Fibroblast of lung (primary cell): ENCODE measurements at places on chromosomes 2 and 18. TPM values are rescaled to one million over a fixed set of nuclear protein-coding genes. Genes with fewer than 3 reads are reported as not detected.
A peak's percentile ranks its signal among the peaks of the same experiment; 100 is the strongest.

The ALK gene
- under 0.01 TPM in 2 replicates for total RNA-seq

The RELCH gene
- total RNA-seq, result 22.1 and 34.5 TPM in 2 replicates

GRCh38 chr18:61006687-61007224 is 326.5 kb upstream of the CDH20 start:
- no peaks in the 10 kb centered on the region for H3K4me1 ChIP-seq
- DNase-seq, result no peak
- H3K4me3 ChIP-seq, result no peak overlapping the region
- no peaks in the 10 kb centered on the region for H3K36me3 ChIP-seq
- no peaks in the 10 kb centered on the region for H3K27me3 ChIP-seq

DNA sequence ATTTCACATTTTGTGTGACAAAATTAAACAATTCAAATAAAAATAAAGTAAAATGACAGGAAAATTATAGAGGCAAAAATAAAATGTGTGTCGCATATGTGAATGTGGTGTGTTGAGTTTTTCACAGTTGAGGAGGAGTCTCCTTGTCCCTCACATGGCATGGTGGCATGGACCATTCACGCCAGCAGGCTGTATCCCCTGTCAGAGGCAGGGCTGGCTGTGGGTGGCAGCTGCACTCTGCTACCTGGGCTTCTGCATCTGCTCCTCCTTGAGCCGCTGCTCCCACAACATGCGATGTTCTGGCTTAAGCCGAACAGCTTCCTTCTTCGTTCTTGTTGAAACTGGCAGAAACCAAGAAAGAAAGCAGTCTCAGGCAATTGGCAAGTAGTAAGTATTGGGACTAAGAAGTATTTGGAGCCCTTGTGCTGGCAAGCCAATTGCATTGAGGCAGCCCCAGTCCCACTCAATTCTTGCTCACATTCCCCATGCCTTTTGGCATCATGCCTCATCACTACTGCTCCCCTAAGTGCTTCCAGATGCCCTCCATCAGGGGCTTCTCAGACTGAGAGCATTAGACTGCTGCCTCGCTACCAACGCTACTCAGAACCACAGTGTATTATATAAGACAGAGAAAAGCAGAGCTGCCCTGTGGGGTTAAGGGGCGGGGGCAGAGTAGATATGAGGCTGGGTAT is 177.9 kb upstream of the NABP1 start:
- H3K4me3 ChIP-seq, result no peak overlapping the region
- H3K4me1 ChIP-seq, result peaks cover 4% of the 10 kb centered on the region
- no peaks in the 10 kb centered on the region for H3K27me3 ChIP-seq
- H3K27ac ChIP-seq, result no peak overlapping the region
- H3K36me3 ChIP-seq, result no peaks in the 10 kb centered on the region

- H3K27ac ChIP-seq, result no peak overlapping the region
- H3K4me3 ChIP-seq, result no peak overlapping the region
- H3K27me3 ChIP-seq, result no peaks in the 10 kb centered on the region
- no peaks in the 10 kb centered on the region for H3K4me1 ChIP-seq
- no peaks in the 10 kb centered on the region for H3K36me3 ChIP-seq
These were observed 106.3 kb upstream of the SULT1C3 start for GRCh38 chr2:108133457-108133856.

- no peaks in the 10 kb centered on the region for H3K27me3 ChIP-seq
- no peak overlapping the region for H3K27ac ChIP-seq
- no peaks in the 10 kb centered on the region for H3K36me3 ChIP-seq
- H3K4me1 ChIP-seq, result no peaks in the 10 kb centered on the region
- no peak overlapping the region for H3K4me3 ChIP-seq
These were observed 89.1 kb downstream of the CAMKMT start for GRCh38 chr2:44450806-44451205.

DNA sequence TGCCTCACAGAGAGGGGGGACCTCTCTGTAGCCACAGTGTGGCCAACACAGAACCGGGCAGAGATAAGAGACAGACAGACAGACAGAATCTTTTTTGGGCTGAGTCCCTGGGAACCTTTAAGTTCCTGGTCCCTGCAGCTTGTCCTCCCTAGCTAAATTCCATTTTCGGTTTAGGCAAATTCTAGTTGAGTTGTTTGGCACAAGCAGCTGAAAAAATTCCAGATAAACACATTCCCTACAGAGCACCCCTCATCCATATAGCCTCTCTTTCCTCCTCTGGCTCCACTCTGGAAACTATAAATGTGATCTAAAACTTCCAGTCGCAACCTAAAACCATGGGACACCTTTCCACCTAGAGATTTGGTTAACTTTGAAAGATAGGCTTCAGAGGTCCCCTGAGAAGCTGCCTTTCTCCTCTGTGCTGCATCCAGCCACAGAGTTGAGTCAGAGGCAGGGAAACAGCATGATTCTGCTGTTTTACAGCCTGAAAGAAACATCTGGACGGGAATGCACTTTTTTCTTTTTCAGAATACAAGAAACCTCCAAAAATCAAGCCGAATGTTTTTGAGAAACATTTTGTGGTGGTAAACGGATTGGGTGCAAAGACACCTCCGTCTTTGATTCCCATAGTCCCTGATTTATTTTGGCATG is 30.9 kb downstream of the SLC4A3 start:
- no peaks in the 10 kb centered on the region for H3K4me1 ChIP-seq
- no peak overlapping the region for H3K4me3 ChIP-seq
- H3K36me3 ChIP-seq, result no peaks in the 10 kb centered on the region
- no peak overlapping the region for H3K27ac ChIP-seq

DNA sequence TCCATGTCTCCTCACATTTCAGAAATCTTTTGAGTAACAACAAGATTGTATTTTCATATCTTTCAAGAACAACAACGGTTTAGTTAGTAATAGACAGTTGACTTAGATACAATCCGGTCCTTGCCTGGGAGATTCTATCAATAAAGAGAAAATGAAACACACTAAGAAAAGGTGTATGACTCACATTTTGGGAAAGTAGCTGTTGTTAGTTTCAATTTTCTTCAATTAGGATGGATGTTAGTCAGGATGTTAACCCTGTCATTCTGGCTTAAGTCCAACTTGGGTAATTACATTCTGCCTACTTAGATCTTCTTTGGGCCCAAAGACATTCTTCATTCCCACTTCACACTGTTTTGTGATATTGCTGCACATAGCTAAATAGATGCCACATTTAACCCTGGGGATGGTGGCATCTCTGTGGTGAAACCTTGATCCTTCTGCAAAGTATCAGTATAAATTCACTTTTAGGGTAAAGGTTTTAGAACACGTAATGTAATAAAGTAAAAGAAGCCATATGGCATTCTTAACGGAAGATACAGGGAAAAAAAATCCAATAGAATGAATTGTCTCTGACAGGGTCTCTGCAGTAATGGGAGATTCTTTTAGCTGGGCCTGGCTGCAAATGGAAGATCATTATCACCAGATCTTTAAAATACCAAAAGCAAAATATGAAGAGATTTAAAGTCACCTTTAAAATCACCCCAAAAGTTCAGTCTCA is 365.5 kb downstream of the FIGN start:
- H3K27me3 ChIP-seq, result no peaks in the 10 kb centered on the region
- H3K36me3 ChIP-seq, result no peaks in the 10 kb centered on the region
- no peak overlapping the region for H3K27ac ChIP-seq
- H3K4me1 ChIP-seq, result no peaks in the 10 kb centered on the region
- H3K4me3 ChIP-seq, result no peak overlapping the region

DNA sequence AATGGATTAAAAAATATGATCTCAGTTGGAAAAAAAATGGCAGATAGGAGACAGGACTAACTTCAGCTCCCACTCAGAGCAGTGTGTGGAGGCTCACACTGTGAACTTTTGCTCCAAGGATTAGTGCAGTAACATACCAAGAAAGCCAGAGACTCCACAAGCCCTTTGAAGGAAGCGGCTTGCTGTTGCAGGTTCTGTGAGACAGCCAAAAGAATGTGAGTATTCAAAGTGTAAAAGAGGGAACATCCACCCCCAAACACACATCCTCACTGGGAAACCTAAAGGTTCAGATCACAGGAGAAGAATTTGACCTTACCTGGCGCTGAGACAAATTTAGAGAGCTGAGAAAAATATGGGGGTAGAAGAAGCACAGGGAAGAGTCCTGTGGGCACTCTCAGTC is 77.5 kb downstream of the FAM171B start:
- H3K4me3 ChIP-seq, result no peak overlapping the region
- no peaks in the 10 kb centered on the region for H3K4me1 ChIP-seq
- H3K36me3 ChIP-seq, result no peaks in the 10 kb centered on the region
- H3K27ac ChIP-seq, result no peak overlapping the region

- H3K27ac ChIP-seq, result peak overlapping the region; percentile 48
- H3K27me3 ChIP-seq, result no peaks in the 10 kb centered on the region
- DNase-seq, result peak; percentile 45
These were observed 136.5 kb upstream of the HAAO start for GRCh38 chr2:42928692-42929545.

GRCh38 chr2:120703330-120703994 is 32.2 kb upstream of the GLI2 start:
- no peaks in the 10 kb centered on the region for H3K36me3 ChIP-seq
- DNase-seq, result peak; percentile 74
- H3K4me1 ChIP-seq, result peaks cover 4% of the 10 kb centered on the region
- no peak overlapping the region for H3K27ac ChIP-seq

The SPP2 gene
- not detected in 2 replicates for total RNA-seq

The LMAN1 gene
- 132 and 170 TPM in 2 replicates for total RNA-seq

The SCYGR2 gene
- not detected in 2 replicates for total RNA-seq

GRCh38 chr2:108620656-108621055 is 86.4 kb downstream of the LIMS1 start:
- no peaks in the 10 kb centered on the region for H3K27me3 ChIP-seq
- no peak for DNase-seq
- no peak overlapping the region for H3K27ac ChIP-seq
- no peak overlapping the region for H3K4me3 ChIP-seq
- H3K36me3 ChIP-seq, result no peaks in the 10 kb centered on the region

DNA sequence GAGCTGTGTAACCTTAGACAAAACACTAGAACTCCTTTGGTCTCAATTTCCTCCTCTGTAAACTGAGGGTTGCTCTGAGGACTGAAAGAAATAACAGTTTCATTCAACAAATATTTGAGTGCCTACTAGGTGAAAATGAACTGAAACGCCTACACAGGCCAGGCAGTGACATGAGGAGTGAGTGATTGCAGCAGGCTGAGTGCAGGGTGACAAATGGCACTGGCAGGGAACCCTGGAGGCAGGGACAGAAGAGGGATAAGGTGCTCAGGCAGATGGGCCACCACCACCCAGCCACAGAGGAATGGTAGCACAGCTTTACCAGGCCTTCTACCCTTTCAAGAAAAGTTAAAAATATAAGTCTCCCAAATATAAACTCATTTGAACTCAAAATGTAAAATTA is 11.5 kb upstream of the RNU4ATAC start:
- H3K27me3 ChIP-seq, result no peaks in the 10 kb centered on the region
- no peak for DNase-seq
- no peaks in the 10 kb centered on the region for H3K4me1 ChIP-seq

The EMILIN1 gene
- total RNA-seq, result 187 and 251 TPM in 2 replicates

DNA sequence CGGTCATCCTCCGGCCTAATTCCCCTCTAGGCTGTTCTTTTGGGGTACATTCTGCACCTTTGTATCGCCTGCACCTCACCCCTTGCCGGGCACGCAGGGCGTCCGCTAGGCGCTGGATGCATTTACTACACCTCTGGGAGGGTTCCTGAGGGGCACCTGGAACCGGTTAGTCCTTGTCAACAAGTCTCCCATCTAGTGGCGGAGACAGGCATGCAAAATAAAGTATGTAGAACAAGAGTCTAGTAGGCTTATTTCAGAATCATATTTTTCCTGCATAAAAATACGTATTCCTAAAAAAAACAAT is 705 bp upstream of the TEX261 start:
- peak; percentile 31 for DNase-seq
- peak overlapping the region; percentile 78 for H3K4me3 ChIP-seq
- peaks cover 7% of the 10 kb centered on the region for H3K4me1 ChIP-seq
- H3K27ac ChIP-seq, result no peak overlapping the region
- peaks cover 4% of the 10 kb centered on the region for H3K36me3 ChIP-seq

DNA sequence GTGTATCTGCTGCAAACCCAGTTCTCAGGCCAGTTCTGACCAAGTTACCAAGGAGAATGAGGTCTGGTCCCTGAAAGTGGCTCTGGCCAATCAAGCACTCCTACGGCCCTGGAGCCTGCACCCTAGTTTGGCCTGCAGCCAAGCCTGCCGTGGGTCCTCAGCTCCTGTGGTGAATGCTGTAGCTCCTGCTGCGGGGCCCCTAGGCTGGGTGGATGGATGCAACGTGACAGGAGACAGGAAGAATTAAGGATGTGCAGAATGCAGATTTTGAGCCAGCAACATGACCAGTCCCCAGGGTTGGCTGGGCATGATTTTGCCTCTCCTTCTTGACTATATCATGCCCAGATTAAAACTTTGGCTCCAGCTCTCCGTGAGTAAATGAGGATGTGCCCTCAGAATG is 97.2 kb downstream of the SMAD7 start:
- DNase-seq, result no peak
- H3K27ac ChIP-seq, result no peak overlapping the region
- no peaks in the 10 kb centered on the region for H3K27me3 ChIP-seq
- H3K4me3 ChIP-seq, result no peak overlapping the region
- no peaks in the 10 kb centered on the region for H3K36me3 ChIP-seq
- peaks cover 6% of the 10 kb centered on the region for H3K4me1 ChIP-seq

GRCh38 chr2:160736148-160737028 is 242.8 kb upstream of the RBMS1 start:
- H3K4me3 ChIP-seq, result no peak overlapping the region
- peaks cover 6% of the 10 kb centered on the region for H3K4me1 ChIP-seq
- no peaks in the 10 kb centered on the region for H3K27me3 ChIP-seq

The IL1RL1 gene
- total RNA-seq, result 0.50 and 4.6 TPM in 2 replicates

GRCh38 chr2:101115664-101116063 is 35.5 kb downstream of the TBC1D8 start:
- no peak overlapping the region for H3K27ac ChIP-seq
- no peaks in the 10 kb centered on the region for H3K27me3 ChIP-seq
- H3K4me3 ChIP-seq, result no peak overlapping the region
- no peak for DNase-seq
- H3K4me1 ChIP-seq, result peaks cover 13% of the 10 kb centered on the region

GRCh38 chr2:165959371-165959770 is 5.8 kb upstream of the TTC21B start:
- no peak overlapping the region for H3K27ac ChIP-seq
- H3K4me1 ChIP-seq, result no peaks in the 10 kb centered on the region
- no peak for DNase-seq
- no peaks in the 10 kb centered on the region for H3K36me3 ChIP-seq
- no peaks in the 10 kb centered on the region for H3K27me3 ChIP-seq
- no peak overlapping the region for H3K4me3 ChIP-seq

- no peaks in the 10 kb centered on the region for H3K36me3 ChIP-seq
- no peak for DNase-seq
- H3K4me3 ChIP-seq, result no peak overlapping the region
- no peaks in the 10 kb centered on the region for H3K4me1 ChIP-seq
- no peak overlapping the region for H3K27ac ChIP-seq
- H3K27me3 ChIP-seq, result no peaks in the 10 kb centered on the region
These were observed 1300.5 kb upstream of the DDX18 start for GRCh38 chr2:116513991-116514390.

The G6PC2 gene
- total RNA-seq, result not detected in 2 replicates

- H3K4me3 ChIP-seq, result peak overlapping the region; percentile 28
- no peaks in the 10 kb centered on the region for H3K36me3 ChIP-seq
- H3K4me1 ChIP-seq, result no peaks in the 10 kb centered on the region
- peak; percentile 18 for DNase-seq
- H3K27ac ChIP-seq, result no peak overlapping the region
- peaks cover 2% of the 10 kb centered on the region for H3K27me3 ChIP-seq
These were observed 34.5 kb downstream of the NEURL3 start for GRCh38 chr2:96470636-96471035.

The FSIP2 gene
- total RNA-seq, result 0.26 and 1.7 TPM in 2 replicates

- H3K4me1 ChIP-seq, result peaks cover 3% of the 10 kb centered on the region
- no peak overlapping the region for H3K27ac ChIP-seq
- H3K27me3 ChIP-seq, result no peaks in the 10 kb centered on the region
- H3K4me3 ChIP-seq, result no peak overlapping the region
- no peaks in the 10 kb centered on the region for H3K36me3 ChIP-seq
- peak; percentile 98 for DNase-seq
These were observed 241.0 kb upstream of the RBBP8 start for GRCh38 chr18:22691946-22692710.

- no peaks in the 10 kb centered on the region for H3K36me3 ChIP-seq
- no peak for DNase-seq
- no peak overlapping the region for H3K4me3 ChIP-seq
These were observed 5.0 kb downstream of the CD28 start for GRCh38 chr2:203711399-203711798.
